Activated B cell treated with CpG ODN at 0.5 μM for 24 hours (primary cell): ENCODE measurements at places on chromosomes 4 and X.

GRCh38 chr4:1317177-1318045 lies 27.7 kb downstream of the MAEA start:
- no peak for DNase-seq

DNA sequence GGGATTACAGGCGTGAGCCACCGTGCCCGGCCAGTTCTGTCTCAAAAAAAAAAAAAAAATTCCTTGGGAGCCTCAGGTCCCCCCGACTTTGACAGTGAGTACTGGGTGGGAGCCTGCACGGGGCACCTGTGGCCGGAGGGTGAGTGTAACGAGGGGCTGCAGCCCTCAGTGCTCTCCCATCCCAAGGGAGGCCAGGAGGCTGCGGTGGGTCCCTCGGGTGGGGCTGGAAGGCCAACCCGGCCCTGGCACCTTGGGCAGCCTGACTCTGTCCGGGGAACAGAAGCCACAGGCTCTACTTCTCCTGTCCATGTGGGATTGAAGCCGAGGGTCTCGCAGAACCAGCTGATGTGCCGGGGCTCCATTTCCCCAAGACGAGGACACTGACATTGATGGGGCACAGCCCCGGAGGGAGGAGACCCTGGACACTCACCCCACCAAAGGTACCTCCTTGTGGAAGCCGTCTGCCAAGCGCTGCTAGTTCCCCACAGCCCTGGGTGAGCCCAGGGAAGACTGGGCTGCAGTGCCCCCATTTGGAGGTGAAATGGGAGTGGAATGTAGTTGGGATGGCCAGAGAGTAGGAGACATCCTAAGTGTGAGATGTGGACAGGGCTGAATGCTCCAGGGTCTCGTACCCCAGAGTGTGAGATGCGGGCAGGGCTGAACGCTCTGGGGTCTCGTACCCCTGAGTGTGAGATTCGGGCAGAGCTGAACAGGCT lies 2.3 kb upstream of the SLC26A1 start:
- DNase-seq, result no peak

DNA sequence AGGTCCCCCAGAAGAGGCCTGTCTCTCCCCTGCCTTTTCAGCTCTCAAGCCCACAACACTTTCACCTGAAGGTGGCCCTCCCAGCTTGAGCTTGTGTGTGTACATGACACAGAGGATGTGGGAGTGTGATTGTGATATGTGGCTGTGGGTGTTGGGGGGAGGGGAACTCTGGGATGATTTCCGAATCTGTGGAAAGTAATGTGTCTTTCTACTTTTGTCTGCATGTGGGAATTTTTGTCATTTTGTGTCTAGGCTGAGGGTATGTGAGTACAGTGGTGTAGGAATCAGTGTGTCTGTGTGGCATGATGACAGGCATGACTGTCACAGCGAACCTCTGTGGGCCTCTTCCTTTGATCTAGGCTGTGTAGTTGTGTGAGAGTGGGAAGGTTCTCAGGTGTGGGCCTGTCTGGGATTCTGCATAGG lies 6.4 kb downstream of the SYP start:
- DNase-seq, result no peak

GRCh38 chr4:113878668-113879067 lies 100.8 kb downstream of the ARSJ start:
- DNase-seq, result no peak

DNA sequence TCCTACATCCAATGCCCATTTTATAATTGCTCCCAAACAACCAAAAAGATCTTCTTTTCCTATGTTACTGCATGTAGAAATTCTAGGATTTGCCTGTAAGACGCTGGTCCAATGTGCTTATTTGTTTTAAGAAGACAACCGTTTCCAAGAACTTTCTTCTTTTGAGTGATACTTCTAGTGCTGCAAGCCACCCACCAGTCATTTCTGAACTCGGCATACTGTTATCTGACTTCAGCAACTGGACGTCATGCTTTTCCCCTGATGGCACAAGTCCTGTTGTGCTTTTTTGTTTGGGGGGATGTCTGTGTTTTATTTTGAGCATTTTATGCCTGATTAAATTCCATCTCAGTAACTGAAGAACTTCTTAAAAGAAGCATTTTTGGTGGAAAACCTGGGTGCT lies 16.0 kb upstream of the RAP1GDS1 start:
- DNase-seq, result no peak

GRCh38 chr4:67685532-67685859 lies 15.5 kb downstream of the UBA6 start:
- no peak for DNase-seq

DNA sequence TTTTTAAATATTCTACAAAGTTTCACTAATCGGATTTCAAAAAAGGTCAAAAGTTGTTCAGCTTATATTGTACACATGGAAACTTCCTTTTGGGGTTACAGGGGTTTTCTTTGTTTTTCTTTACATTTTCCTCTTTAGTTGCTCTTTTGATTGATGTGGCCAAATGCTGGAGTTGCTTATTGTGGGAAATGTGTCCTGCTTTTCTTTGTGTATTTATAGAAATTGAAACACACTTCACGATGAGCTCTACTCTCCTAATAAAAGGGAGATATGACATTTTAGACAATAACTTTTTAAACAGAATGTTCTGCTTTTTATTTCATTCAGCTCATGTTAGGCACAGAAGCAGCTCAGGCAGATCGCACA lies 50.7 kb upstream of the SPRY1 start:
- DNase-seq, result no peak

DNA sequence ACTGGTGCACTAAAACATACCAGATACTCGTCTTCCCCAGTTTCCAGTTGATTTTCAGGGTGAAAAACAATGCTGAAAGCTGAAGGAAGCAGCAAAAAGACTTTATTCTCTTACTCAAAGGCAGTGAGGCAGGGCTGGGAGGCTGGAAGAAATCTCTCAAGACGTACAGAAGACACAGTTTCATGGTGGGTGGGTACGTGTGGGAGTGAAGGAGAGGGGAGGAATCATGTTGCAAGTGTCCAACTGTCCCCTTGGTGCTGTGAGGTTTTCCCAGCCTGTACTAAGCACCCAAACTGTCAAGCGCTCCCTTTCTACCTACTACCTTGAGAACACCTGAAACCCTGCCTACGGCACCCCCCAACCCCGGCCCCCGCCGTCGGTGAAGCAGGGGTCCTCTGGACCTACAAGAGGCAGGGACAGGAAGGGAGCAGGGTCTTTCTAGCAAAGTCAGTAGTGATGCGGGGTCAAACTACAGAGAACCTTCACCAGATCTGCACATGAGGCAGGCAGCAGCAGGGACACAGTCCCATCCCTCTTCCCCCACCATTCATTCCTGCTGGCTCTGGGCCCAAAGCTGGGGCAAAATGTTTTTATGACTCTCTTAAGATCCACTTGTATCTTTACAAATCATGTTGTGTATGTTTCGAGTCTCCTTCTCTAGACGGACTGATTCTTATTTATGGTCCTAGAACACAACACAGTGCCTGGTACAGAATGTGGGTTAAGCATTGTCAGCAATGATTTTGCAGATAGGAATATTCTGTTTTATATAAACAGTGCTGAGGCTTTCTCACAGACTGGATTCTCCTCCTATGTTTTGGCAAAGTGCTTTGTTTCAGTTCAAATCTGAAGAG lies 2.4 kb upstream of the SETD7 start:
- no peak for DNase-seq

DNA sequence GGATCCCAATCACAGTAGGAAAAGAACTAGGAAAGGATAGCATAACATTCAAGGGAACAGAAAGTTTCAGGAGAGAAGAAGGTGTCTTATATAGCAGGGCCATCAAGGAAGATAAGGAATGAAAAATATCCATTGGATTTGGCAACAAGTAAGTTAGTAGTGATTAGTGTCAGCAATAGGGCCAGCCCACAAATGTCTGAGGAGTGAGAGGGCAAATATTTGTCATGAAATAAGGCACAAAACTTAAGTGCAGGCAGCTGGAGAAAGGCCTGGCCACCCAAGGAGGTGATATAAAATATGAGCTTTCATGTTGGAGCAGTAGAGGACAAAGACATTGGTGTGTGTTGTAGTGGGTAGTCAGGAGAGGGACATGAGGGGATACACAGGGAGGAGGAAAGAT lies 132.1 kb downstream of the COL4A6 start:
- DNase-seq, result no peak

- DNase-seq, result no peak
These were observed 37.3 kb upstream of the MBTPS2 start for GRCh38 chrX:21802054-21802670.

DNA sequence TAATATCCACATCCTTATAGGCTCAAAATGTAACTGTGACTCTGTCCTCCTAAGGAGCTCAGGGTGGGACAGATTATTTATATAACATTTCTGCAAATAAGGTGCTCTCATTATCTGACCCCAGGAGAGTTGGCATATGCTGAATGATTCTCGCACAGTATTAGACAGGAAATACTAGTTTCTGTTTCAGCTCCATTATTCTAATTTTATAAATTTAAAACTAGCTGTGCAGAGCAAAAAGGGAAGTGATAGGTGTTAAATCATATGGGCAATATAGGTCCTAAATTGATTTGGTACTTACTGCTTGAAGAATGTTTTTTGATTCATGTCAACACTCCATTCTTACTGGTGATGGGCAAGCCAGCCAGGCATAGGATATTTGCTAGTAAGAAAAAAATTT lies 141.5 kb downstream of the GLRA2 start:
- no peak for DNase-seq

DNA sequence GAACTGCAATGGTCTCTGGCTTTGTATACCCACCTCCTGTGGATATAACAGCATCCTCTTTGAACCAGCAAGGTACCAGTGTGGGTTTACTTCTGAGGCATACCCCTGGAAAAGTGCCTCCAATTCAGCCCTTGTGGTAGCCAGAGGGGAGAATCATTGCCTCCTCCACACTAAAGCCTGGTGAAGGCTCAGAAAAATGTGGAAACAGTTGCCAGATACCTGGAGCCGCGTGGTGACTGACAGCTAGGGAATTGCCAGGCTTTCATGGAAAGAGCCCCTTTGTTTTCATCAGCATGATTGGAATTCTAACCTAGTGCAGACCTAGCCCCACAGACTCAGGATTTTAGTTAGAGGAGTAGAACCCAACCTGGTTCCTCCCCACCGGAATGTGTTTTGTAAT lies 168.6 kb upstream of the KLF3 start:
- no peak for DNase-seq

GRCh38 chrX:112642349-112642748 lies 37.4 kb downstream of the LHFPL1 start:
- no peak for DNase-seq

DNA sequence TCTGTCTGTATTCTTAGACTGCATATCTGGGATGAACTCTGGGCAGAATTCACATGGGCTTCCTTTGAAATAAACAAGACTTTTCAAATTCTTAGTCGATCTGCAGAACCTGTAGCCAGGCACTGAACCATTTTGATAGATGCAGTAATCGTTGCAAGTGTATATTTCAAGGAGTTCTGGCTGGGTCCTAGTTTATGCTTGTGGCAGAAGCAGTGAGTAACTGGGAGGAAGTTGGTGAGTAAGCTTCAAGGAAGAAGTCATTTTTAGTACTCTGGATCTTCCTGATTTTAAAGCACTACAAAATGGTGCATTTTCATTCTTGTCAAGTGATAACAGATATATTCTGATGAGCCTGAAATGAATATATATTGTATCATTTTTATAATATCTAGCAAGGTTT lies 9.5 kb downstream of the HPRT1 start:
- DNase-seq, result no peak

DNA sequence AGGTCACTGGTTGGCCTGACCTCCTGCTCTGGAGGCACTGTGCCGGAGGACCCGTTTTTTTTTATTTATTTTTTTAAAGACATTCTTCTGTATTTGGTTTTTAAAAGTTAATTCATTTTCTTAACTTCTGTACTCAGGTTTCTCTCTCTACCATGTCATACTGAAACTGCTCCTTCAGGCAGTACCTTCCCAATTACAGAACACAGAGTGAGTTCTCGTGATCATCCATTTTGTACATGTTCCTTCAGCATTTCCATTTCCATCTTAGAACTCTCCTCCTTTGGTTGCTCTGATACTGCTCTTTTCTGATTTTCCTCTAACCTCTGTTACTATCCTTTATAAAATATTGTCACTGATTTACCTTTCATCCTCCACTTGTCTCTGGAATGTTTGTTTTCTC lies 17.9 kb downstream of the UBE2K start:
- no peak for DNase-seq

DNA sequence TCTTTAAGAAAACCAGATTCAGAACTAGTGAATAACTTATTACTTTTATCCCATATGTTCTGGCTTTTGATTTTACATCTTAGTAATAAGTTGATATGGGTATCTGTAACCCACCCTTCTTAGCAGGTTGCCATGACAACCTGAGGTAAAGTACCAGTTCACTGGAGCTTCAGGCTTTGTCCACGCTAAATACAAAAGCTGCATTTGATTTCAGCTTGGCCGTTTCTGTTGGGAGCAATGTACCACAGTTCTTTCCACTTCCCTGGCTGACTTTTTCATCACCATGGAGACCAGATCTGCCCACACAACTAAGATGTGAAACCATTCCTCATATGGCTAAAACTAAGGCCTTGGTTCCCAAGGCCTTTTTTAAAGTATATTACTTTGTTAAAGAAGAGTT lies 26.1 kb downstream of the KLHL34 start:
- no peak for DNase-seq

- no peak for DNase-seq
These were observed 40.6 kb downstream of the GABRB1 start for GRCh38 chr4:47071901-47072341.

- DNase-seq, result no peak
These were observed 40.2 kb downstream of the ATP10D start for GRCh38 chr4:47525154-47525819.

- no peak for DNase-seq
These were observed 347.8 kb upstream of the PITX2 start for GRCh38 chr4:110970642-110971041.

DNA sequence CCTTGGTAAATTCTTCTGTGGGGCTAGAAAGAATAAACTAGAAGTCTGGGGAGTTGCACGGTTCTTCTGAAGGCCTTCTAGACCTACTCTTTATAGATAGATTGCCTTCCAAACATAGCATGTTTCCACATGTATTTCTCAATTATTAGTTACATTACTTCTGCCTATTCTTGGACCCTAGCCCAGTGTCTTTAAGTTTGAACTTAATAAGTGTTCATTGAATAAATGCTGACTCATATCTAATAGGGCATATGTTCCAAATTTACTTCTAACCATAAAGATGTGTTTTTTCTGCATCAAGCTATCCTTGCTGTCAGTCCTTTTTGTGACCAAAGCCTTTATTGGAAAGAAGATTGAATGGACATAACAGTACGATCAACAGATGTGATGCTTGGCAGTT lies 503.6 kb upstream of the ZFP42 start:
- no peak for DNase-seq

DNA sequence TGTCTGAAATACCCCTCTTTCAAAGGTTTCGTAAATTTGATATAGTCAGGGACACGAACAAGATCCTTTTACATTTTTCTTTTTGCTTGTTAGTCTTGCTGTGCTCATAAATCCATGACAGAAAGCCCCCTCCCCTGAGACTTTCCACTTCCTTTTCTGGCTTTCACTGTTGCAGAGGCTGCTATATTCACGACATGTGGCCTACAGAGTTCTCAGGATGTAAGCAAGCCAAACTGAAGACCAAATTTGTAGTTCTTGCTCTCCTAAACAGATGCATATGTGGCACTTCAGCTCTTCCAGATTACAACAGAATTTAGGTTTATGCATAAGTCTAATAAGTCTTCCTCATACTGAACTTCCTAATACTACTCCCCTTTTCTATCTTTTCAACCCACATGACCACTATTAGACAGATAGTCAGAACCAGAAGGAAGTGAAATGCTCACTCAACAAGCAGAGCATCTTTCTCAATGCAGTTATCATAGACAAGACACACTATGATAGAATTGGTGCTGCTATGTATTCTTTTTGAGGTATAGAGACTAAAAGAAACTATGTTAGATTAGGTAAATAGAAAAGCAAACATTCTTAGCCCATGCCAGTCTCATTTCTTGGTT lies 15.0 kb downstream of the BTK start:
- DNase-seq, result no peak

- no peak for DNase-seq
These were observed 756 bp downstream of the IGFBP7 start for GRCh38 chr4:57109411-57109846.
